ENCODE measurements at places on chromosomes 5 and 9. TPM values are rescaled to one million over a fixed set of nuclear protein-coding genes. Genes with fewer than 3 reads are reported as not detected.

The DOLPP1 gene
- 3.2 TPM for total RNA-seq

The GABRA6 gene
- total RNA-seq: not detected

GRCh38 chr5:143214890-143215289 lies 188.6 kb downstream of the NR3C1 start:
- no peak for DNase-seq

- no peak for DNase-seq
These were observed 218.3 kb upstream of the GLRA1 start for GRCh38 chr5:152142840-152143469.

- DNase-seq: no peak
These were observed 105.6 kb downstream of the NIPBL start for GRCh38 chr5:36982146-36982545.

All from vagina (tissue), 2 donors.